ENCODE measurements at places on chromosomes 7 and 10. TPM values are rescaled to one million over a fixed set of nuclear protein-coding genes. Genes with fewer than 3 reads are reported as not detected.

GRCh38 chr7:39979406-39980073 lies 29.5 kb downstream of the CDK13 start:
- no peaks in the 10 kb centered on the region for H3K27me3 ChIP-seq
- peaks cover 10% of the 10 kb centered on the region for H3K4me1 ChIP-seq
- no peak overlapping the region for H3K27ac ChIP-seq
- H3K4me3 ChIP-seq, result no peak overlapping the region

DNA sequence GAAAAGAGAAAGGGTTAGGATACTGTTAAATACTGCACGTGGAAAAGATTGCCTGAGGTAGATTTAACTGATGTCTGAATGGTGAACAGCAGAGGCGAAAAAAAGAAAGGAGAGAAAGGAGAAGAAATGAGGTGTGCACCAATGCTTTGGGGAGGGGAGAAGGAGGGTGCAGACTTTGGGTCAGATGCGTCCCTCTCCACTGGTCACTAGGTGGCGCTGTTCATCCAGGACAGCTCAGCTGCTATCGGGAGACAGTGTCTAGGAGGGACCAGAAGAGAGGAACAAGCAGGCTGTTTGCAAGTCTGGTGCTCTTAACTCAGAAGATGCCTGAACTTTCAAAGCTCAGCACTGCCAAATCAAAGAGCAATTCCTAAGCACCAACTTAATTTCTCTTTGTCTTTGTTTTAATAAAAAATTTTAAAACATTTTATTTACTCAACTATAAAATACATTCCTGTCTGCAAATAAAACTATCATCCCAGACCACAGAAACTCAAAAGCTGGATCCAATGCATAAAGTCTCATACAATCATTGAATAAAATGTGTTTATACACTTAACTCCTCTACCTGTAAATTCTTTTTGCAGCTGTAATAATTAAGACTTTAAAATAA lies 83.9 kb upstream of the PDLIM1 start:
- no peak overlapping the region for H3K4me3 ChIP-seq
- no peak for DNase-seq
- peaks cover 17% of the 10 kb centered on the region for H3K4me1 ChIP-seq
- H3K27me3 ChIP-seq, result peaks cover 28% of the 10 kb centered on the region
- peaks cover 2% of the 10 kb centered on the region for H3K36me3 ChIP-seq

DNA sequence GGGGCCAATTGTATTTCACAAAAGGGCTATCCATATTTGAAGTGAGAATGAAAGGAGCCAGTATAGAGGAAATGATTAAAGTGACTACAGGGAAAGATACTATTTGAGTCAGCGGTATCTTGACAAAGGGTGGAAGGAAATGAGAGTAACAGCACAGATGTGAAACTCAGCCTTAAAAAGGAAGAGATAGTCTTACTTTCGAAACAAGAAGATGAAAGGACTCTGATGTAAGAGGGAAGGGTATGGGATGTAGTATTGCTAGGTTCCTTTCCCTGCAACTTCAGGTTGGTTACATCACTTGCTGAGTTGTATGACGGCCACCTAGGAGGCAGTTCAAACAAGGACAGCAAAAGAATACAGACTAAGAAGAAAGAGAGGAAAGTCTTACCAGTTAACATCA lies 13.7 kb downstream of the CISD1 start:
- DNase-seq, result no peak
- peaks cover 6% of the 10 kb centered on the region for H3K36me3 ChIP-seq
- no peaks in the 10 kb centered on the region for H3K27me3 ChIP-seq
- peaks cover 5% of the 10 kb centered on the region for H3K4me1 ChIP-seq

CYP2W1 gene
- total RNA-seq, result not detected

GRCh38 chr10:12993595-12993994 lies 7.9 kb downstream of the CCDC3 start:
- no peak overlapping the region for H3K27ac ChIP-seq
- H3K4me1 ChIP-seq, result peaks cover 15% of the 10 kb centered on the region
- H3K4me3 ChIP-seq, result no peak overlapping the region
- DNase-seq, result no peak
- H3K36me3 ChIP-seq, result peaks cover 22% of the 10 kb centered on the region

DNA sequence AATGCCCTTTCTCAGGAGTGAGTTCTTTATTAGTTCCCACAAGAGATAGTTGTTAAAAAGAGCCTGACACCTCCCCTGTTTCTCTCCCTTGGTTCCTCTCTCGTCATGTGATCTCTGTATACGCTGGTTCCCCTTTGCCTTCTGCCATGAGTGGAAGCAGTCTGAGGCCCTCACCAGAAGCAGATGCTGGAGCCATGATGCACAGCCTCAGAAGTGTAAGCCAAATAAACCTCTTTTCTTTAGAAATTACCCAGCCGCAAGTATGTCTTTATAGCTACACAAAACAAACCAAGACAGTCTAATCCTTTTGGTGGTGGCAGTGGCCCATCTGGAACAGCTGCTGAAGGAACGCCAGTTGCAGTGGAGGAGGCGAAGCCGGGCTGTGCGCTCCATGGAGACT lies 9.3 kb downstream of the DNAJB9 start:
- H3K4me1 ChIP-seq, result peaks cover 22% of the 10 kb centered on the region
- H3K27me3 ChIP-seq, result no peaks in the 10 kb centered on the region
- no peak for DNase-seq
- peaks cover 3% of the 10 kb centered on the region for H3K36me3 ChIP-seq
- no peak overlapping the region for H3K27ac ChIP-seq

SLC26A4 gene
- 0.85 TPM for total RNA-seq

ODAD2 gene
- 1.1 TPM for total RNA-seq

GRCh38 chr10:132007681-132008080 lies 26.0 kb upstream of the BNIP3 start:
- no peak overlapping the region for H3K4me3 ChIP-seq
- H3K4me1 ChIP-seq, result no peaks in the 10 kb centered on the region
- no peak overlapping the region for H3K27ac ChIP-seq
- H3K27me3 ChIP-seq, result peaks cover 32% of the 10 kb centered on the region
- DNase-seq, result no peak

XPNPEP1 gene
- 80.6 TPM for total RNA-seq
